Left cardiac atrium (tissue), 4 donors: ENCODE measurements at places on chromosomes 5 and 9. TPM values are rescaled to one million over a fixed set of nuclear protein-coding genes. Genes with fewer than 3 reads are reported as not detected.
A peak's percentile ranks its signal among the peaks of the same experiment; 100 is the strongest.

LAMC3 gene
- total RNA-seq, result 1.1 TPM

CYLC2 gene
- not detected for total RNA-seq

CD72 gene
- 1.6 TPM for total RNA-seq

FAM174A gene
- total RNA-seq, result 20.8 TPM

SLC46A2 gene
- total RNA-seq, result not detected

CDH9 gene
- total RNA-seq, result not detected

EGR1 gene
- total RNA-seq, result 29.1 TPM

SAXO1 gene
- total RNA-seq, result not detected

SPATA6L gene
- 0.56 TPM for total RNA-seq

OR1N1 gene
- total RNA-seq, result not detected

ECPAS gene
- 81.9 TPM for total RNA-seq

TGFBI gene
- 130 TPM for total RNA-seq

GLRA1 gene
- total RNA-seq, result not detected

LHX6 gene
- 11.3 TPM for total RNA-seq

GRCh38 chr5:34487159-34487879 lies 168.8 kb upstream of the RAI14 start:
- DNase-seq, result no peak

GRCh38 chr9:34665067-34665380 lies 2.6 kb upstream of the CCL27 start:
- DNase-seq, result no peak

DNA sequence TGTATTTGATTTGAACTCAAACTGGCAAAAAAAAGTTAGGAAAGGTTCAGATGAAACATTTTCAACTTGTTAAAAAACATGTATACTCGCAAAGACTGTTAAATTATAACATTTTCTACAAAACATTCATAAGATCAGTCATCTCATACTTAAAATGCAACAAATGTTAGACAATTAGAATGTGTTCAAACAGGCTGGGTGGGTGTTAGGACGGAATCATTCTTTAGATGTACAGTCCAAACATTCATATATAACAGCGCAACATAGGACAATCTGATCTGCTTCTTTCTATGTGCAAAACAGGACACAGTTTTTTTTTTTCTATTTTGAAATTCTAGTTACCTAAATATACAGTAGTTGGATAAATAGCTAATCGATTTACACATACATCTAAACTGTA lies 22.2 kb downstream of the IL4 start:
- DNase-seq, result no peak

GRCh38 chr5:40227366-40227765 lies 452.3 kb upstream of the PTGER4 start:
- no peak for DNase-seq

DNA sequence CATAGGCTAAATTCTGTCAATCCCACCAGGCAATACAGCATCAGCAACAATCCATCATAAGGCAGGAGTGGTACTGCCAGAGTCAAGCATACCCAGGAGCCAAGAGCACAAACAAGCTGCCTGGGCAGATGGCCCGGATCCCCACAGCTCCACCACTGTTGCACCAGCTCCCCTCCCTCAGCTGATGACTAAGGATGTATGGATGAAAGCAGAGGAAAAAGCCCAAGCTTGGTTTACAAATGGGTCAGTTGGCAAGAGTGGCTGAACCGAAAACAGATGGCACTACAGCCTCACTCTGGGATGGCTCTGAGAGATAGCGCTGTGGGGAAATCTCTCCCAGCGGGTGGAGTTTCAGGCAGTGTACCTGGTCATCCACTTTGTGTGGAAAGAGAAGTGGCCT lies 29.4 kb downstream of the DROSHA start:
- DNase-seq, result no peak

GRCh38 chr5:150436141-150436680 lies 13.3 kb downstream of the RPS14 start:
- peak; percentile 93 for DNase-seq

DNA sequence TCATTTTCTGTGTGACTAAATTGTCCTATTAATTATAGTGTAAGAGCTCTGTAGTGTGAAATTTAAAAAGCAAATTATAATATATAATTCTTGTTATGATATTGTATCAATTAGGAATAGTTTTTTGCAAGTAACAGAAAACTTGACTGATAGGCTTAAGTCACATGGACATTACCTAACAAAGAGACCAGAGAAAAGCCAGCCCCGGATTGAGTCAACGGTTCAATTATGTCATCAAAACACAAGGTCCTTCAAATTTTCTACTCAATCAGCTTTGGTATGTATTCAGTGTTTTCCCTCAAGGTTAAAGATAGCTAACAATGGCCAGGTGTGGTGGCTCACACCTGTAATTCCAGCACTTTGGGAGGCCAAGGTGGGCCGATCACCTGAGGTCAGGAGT lies 126.7 kb upstream of the PTGER4 start:
- DNase-seq, result no peak

GRCh38 chr5:113813466-113813865 lies 300.0 kb downstream of the YTHDC2 start:
- no peak for DNase-seq

DNA sequence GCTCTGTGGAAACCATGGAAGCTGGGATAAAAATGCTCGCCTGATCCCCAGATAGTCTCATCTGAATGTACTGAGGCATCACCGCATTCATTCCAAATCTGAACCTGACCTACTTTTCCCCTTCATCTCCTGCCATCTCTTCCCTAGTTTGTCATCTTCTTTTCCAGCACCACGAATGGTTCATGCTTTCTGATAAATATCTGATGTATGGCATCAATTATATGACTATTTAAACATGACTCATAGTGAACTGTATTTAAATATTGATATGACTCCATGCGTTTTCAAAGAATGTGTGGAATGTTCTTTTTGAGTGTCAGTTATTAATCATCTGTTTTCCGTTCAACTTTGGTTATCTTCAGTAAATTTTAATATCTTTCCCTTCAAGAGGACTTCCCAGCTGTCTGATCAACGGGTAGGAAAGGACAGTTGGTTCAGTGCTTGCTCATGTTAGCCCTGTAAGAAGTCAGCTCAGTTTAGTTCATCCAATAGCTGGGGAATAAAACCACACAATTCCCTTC lies 21.1 kb downstream of the BASP1 start:
- no peak for DNase-seq

DNA sequence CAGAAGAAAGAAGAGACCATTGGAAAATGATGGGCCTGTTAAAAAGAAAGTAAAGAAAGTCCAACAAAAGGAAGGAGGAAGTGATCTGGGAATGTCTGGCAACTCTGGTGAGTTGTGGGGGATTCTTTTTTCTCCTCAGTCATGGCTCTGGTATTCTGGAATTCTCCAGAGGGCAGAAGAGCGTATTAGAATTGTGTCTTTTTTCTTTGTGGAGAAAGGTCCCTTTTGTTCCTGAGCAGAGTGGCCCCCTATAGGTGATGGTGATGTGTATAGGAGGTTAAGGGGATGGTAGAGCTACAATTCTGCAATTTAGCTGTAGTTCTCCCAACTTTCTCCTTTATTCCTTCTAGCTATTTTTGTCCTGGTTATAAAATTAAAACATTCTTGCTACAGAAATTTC lies 1.6 kb upstream of the DHFR start:
- no peak for DNase-seq

DNA sequence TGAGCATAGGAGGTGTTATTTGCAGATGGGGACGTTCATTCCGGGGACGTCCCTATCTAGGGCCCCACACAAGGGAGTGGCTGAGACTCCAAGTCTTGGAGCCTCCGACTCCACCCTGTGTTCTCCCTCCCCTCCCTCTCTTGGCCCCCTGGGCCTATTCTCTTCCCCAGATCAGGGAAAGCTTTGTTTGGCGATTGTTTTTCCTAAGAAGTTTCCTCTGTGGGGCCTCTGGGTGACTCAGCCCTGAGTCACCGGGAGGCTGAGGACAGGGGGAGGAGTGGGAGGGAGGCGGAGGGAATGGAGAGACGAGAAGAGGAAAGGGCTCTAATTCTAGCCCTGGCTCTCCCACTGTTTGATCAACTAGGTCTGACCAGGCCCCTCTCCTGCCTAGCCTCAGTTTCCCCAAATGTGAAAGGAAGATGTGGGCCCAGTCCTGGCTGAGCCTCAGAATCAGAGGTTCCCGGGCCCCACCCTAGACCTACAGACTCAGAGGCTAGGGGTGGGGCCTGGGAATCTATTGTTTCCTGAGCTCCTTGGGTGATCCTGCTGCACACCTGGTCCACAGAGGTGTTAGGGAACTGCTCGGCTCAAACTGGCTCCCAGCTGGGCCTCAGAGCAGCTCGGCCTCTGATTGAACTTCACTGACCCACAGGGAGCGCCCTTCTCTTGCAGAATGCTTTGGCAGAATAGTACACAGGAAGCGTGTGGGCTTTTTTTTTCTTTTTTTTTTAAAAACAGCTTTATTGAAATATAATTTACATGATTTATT lies 19.2 kb downstream of the GSN start:
- DNase-seq, result peak; percentile 88

DNA sequence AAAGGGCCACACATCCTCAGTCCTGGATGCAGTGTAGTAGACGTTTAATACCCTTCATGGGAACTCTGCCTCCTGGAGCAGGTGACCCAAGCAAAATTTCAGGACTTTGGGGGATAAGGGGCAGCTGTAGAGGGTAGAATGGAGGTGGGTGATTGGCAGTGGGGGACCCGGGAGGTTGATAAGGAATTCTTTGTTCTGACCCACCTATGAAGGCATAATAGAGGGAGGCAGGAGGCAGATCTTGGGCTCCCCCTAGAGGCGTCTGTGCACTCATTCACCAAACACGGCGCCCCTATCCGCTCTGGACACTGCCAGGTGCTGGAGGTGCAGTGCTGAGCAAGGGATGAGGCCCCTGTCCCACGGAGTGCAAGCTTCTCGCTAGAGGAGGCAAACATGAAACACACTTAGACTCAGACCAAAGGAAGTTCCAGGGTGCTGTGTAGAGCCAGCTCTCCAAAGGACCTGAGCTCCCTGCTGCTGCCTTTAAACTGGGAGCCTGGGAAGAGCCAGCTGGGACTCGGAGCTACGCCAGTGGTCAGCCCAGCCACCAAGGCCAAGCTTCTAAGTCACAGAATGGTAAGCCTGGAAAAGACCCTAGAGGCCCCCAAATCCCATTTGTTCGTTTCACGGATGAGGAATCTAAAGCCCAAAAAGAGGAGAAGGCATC lies 7.7 kb downstream of the IL17B start:
- peak; percentile 67 for DNase-seq

DNA sequence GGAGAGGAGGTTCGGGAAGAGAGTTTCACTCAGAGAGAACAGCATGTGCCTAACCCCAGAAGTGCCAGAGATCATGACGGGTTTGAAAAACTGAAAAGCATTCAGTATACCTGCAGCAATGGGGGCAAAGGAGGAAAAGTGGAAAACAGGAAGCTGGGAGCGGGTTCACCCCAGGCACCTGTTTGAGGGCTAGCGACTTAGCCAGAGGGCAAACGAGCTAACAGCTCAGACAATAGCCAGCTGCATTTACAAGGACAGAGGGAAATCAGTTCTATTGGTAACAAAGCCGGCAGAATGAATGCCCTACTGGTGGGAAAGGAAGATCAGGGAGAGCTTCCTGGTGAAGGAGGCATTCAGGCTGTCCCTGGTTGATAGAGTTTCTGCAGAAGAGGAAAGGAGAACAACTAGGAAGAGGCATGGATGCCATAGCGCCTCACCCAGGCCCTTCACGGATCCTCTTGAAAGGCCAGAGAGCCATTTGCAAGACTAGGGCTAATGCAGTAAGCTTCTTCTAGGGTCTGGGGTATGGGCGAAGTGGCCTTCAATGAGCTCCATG lies 141.7 kb upstream of the ADRA1B start:
- DNase-seq, result no peak

- no peak for DNase-seq
Measured at GRCh38 chr9:123689701-123690428, 240.1 kb downstream of the DENND1A start.

DNA sequence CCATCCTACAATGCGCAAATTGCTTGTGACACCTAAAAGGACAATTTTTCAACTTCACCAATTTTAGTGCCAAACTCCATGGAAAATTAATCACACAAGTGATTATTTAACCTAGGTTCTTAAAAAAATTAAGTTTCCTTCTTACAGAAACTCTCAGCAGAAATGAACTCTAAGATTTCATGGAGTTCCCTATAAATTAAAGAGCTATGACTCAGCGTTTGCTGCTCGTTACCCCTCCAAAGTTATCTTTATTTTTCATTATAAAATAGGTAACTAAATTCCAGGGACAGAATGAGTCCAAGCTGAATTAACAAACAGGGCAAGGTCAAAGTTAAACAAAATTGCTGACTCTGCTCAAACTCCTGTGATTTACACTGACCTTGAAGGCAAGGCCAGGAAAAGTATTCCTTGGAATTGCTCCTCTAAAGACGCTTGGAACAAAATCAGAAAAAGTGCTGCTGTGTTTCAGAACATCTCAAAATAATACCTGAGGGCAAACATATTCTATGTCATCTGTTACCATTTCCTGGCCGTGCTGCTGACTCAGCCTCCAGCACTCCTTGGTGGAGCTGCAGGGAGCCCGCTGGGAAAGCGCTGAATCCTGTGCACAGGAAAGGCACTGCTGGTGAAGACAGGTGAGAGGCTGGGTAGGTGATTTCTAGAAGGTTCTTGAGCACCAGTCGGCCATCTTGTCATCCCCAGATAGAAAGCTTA lies 2.5 kb upstream of the CMBL start:
- no peak for DNase-seq

- no peak for DNase-seq
Measured at GRCh38 chr9:22425551-22425950, 21.1 kb upstream of the DMRTA1 start.

GRCh38 chr5:1729641-1730486 lies 69.8 kb downstream of the MRPL36 start:
- no peak for DNase-seq

DNA sequence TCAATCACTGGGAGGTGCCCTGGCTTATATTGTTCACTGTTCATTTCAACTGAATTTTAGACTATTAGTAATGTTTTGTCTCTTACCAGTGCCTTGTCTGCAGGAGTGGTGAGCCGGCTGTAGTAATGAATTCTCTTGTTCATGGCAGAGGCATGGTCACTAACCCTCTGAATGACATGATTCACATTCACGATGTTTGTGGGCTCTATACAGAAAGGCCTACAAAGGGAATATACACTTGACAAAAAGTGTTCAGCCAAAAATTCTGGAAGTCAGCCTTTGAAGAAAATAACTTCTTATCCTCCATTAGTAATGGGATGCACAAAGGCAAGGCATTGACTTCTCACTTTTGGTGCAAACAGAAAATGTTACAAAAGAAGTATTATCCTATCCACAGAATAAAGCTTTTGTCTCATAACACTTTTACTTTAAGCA lies 39.6 kb downstream of the SLC38A9 start:
- no peak for DNase-seq

GRCh38 chr5:55146080-55146479 lies 13.9 kb upstream of the GPX8 start:
- no peak for DNase-seq

GRCh38 chr9:114677418-114677817 lies 4.6 kb downstream of the TEX48 start:
- no peak for DNase-seq
